ENCODE measurements at places on chromosomes 2 and 18.
A peak's percentile ranks its signal among the peaks of the same experiment; 100 is the strongest.

DNA sequence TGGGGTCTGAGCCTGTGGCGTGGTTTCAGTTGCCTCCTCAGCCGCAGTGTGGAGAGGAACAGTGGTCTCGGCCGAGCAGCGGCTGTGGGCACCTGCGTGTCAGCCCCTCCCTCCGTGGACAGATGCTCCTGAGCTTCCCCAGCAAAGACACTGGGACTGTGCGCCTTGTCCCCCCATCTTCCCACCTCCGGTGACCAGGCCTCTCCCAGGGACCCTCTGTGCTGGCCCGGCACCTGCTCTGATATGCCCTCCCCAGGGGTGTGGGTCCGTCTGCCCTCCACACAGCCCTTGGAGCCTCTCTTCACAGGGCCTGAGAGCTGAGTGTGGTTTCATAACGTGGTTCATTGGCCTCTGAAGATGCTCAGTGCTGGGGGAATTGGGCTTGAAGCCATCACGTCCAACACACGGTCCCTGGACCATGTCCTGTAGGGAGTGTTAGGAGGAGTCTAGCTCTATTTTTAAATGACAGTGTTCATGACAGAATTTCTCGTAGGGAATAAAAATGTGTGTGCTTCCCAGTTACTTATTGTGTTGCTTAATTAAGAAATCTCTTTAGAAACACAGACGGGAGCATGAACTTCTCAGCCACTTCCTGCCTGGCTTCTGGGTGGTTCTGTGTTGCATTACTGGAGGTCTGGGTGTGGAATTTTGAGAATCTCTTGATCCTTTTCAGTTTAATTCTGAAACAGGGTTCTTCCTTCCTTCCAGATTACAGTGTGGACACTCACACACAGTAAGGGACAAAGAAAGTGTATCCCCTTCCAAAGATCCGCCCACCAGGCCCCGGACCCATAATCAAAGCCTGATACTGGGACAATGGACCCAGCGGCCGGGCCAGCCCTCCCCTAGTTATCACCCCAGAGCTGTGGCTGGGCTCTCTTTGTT is 110.7 kb downstream of the NFATC1 start:
- DNase-seq = no peak

DNA sequence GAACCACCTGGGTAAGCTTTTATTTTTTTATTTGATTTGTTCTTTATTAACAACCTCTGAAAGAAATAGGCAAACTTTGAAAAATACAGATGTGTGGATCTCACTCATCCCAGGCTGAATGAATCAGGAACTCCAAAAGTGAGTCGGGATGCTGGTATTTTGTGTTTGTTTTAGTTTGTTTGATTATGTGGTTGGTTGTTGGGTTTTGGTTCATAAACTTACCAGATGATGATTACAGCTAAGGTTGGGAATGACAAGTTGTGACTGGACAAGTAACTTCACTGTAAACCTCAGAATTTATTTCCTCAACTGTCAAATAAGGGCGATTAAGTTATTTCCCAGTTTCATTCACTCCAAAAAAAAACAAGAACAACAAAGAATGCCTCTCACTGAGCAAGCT is 80.5 kb upstream of the KIF5C start:
- no peak for DNase-seq

DNA sequence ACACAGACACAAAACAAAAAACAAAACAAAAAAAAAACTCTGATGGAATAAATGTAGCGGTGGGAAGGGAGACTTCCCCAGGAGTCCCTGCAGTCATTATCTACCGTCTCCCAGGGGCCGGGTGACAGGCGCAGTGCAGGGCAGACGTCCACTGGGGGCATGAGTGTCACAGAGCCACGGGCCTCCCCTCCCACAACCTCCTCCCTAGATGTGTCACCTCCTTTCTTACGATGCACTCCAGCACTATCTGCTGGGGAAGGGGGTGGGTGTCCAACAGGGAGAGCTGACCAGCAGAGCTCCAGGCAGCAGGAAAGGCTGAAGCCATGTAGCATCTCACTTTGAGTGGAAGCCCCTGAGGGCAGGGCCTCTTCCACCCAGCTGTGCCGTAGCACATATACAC is 84.5 kb downstream of the LONRF2 start:
- no peak for DNase-seq

- no peak for DNase-seq
These were observed 67.6 kb downstream of the FEZ2 start for GRCh38 chr2:36530178-36530982.

DNA sequence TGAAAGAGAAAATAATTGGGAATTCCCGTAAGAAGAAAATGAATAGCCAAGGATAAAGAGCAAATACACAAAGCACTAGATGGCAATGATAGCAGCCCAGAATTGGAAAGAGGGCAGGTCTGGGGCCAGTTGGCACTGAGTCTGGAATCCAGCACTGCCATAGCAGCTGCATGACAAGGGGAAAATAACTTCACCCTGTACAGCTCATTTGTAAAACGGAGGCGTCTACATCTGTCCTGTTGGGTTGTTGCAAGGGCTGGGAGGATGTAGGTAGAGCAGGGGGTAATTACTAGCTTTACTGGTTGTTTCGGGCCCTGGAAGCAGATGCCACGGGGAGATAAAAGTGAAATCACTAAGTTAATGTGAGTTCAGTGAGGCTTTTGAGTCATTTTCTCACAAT is 110.0 kb upstream of the RASGRP3 start:
- no peak for DNase-seq

DNA sequence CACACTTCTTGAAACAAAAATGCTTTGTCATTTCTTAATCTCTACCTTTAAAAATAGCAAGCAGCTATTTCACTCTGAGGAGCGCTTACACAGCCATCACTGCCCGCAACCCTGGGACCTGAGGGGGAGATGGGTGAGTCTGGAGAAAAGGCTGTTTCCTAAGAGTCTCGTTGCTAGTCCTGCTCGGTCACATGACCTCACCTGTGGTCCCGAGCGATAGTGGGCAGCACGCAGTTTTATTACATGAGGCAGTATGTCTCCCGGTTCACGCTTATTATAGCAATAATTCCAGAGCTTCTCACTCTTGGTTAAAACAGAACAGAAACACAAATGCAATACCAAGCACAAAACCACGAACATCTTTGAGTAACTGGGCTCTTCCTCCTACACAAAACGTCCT is 105.3 kb downstream of the ZNF516 start:
- no peak for DNase-seq

DNA sequence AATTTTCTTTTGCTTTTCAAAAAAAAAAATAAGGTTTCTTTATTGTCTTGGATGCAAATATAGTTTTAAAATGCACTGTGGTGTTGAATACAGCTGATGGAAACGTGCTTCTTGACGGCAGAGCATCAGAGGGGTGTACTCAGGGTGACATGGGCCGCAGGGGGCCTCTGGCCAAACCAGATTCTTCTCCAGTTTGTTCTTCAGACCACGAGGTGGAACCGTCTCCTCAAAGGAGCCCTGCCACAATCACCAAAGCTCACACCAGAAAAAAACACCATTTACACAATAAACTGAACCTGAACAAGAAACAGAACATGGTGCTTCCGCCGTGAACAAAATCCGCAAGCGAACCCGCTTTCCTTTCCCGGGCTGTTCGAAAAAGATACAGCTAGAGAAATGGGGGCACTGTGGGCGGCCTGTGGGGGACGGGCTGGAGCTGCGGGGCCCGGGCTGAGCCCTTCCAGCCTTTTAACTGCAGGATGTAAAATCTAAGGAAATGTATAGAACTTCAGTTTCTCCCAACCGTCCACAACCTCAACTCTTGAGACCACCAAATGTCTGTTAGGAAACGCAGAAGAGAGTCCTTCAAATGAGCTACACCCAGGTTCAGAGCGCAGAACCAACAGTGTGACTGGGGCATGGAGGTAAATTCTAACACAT is 34.5 kb downstream of the PSMG2 start:
- DNase-seq = no peak

DNA sequence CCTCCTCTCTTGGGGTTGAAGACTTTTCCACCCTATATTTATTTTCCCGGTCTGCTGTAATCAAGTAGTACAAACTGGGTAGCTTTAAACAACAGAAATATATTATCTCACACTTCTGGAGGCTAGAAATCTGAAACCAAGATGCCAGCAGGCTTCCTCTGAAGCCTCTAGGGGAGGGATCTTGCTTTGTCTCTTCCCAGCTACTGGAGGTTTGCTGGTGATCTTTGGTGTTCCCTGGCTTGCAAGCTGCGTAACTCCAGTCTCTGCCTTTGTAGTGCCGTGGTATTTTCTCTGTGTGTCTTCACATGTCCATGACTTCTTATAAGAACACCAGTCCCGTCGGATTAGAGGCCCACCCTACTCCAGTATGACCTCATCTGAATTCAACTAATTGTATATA is 44.4 kb downstream of the MYO3B start:
- no peak for DNase-seq

- no peak for DNase-seq
These were observed 89.9 kb downstream of the ERBB4 start for GRCh38 chr2:212448698-212449097.

GRCh38 chr2:125837128-125837527 is 818.8 kb upstream of the GYPC start:
- no peak for DNase-seq

DNA sequence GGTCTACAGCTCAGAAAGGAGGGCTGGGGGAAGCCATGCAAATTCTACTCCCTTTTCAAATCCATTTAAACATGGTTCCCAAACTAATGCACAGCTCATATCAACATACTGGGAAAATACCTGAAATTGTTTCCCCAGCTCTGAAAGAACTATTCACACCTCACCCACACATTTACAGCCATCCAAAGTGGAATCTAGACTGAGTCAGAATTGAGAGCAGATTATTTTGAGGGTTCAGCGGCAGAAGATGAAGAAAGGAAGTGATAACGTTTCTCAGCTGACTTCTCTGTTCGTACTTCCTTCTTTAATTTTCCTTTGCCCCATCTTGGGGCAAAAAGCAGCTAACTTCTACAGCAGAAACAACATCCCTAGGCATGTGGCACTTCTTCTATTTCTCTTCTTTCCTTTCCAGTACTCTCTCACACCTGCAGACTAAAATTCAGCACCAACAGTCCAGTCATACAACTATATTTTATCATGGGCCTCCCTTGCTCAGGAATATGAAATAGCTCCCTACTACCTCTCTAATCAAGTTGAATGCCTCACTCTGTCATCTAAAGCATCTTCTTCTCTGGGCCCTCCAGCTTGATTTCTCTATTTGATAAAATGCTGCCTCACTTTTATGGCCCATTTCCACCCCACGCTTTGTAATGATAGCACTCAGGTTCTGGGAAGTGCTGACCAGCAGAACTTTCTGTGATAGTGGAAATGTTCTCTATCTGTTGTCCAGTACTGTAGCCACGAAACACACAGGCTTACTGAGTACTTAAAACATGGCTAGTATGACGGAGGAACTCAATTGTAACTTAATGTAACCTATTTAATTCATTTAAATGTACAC is 35.9 kb downstream of the ARHGAP25 start:
- no peak for DNase-seq

GRCh38 chr2:191789796-191790195 is 57.1 kb downstream of the CAVIN2 start:
- DNase-seq = no peak

- peak; percentile 8 for DNase-seq
These were observed 182.8 kb downstream of the PIK3C3 start for GRCh38 chr18:42137693-42138375.

DNA sequence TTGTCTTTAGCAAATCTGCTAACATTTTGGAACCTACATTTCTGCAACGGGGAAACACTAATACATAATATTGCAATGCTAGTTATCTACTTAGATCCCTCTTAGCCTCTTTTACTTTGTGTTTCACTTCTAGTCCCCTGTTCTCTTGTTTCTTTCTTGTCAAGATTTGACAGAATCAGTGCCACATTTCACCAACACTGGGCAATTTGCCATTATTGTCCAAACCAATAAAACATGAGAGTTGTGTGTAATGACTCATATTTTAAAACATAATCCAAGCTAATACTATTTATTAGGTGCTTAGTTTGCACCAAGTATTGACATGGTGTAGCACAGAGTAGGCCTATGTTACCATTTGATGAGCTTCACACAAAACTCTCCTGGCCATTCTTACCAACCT is 33.7 kb upstream of the ACVR1C start:
- no peak for DNase-seq

DNA sequence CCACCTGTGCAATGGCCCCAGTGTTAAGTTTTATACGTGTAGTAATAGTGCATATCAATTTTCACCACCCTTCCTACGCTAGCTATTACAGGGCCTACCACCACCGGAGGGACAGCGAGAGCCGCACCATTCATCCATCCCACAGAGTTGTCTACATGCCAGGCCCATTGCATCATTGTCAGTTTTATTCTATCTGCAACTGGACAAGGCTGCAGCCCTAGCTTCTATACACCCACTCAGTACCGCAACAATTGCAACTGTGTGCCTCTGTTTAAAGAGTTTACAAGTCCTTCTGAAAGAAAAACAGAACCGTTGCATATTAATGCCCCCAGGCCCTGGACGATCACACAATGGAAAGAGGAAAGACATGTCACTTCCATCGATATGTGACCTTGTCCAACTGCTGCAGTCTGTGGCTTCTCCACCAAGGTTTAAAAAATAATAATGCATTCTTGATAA is 58.6 kb downstream of the ZEB2 start:
- DNase-seq = no peak

DNA sequence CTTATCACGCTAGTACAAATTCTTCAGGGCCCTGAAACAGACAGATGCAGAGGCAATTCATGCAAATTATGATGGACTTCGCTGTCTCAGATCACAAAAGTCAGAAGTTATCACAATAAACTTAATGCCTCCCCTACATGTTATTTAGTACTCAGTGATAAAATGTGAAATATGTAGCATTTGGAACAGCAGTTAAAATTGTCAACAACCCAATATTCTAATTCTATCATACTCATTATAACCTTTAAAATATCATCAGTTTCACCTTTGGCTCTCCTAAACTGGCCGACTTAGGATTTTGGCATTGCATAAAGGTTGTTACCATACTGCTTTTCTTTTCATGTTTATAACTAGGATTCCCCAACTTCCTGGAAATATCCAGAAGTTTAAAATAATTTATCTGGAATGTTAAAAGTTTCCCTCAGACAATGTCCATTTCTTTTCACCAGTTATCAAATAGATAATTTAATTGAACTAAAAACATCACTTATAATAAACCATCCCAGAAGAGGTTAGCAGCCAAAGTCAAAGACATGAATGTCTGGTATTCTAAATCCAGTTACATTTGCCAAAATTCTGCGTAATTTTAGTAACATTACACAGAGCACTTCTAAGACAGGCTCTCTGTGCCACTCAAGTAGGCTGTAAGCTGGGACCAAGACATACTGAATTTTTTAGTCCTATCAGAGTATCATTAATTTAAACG is 239.8 kb downstream of the RBM43 start:
- DNase-seq = no peak

- DNase-seq = no peak
These were observed 763.9 kb downstream of the BCL11A start for GRCh38 chr2:59789523-59789922.

GRCh38 chr2:85875350-85876050 is 13.3 kb downstream of the ST3GAL5 start:
- no peak for DNase-seq

- no peak for DNase-seq
These were observed 214.4 kb downstream of the L3MBTL4 start for GRCh38 chr18:6200204-6200774.

DNA sequence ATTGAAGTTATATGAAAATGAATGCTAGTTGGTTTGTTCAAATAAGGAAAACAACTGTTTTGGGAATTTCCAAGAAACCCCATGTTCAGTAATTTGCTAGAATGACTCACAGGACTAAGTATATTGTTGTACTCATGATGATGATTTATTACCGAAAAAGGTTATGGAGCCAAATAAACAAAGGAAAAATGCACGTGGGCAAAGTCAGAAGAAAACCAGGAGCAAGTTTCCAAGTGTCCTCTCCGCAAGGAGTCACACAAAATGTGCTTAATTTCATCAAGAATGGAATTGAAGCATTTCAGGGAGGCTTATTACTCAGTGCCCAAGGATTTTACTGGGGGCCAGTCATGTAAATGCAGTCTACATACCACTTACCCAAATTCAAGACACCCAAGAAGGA is 1652.4 kb upstream of the TMEFF2 start:
- DNase-seq = no peak

Data from NCI-H1436 treated with DMSO at 0.1 percent for 48 hours (cell line).